Hair follicular keratinocyte (primary cell): ENCODE measurements at places on chromosomes 13 and 19. TPM values are rescaled to one million over a fixed set of nuclear protein-coding genes. Genes with fewer than 3 reads are reported as not detected.

The IFI30 gene
- 22.6 and 27.0 TPM in 2 replicates for total RNA-seq

The SLITRK6 gene
- total RNA-seq = 3.4 and 6.4 TPM in 2 replicates

The PBX4 gene
- 0.46 and 0.86 TPM in 2 replicates for total RNA-seq

The N4BP2L1 gene
- 0.04 and 0.08 TPM in 2 replicates for total RNA-seq

The TBC1D17 gene
- 11.6 and 15.2 TPM in 2 replicates for total RNA-seq

The SUGT1 gene
- 25.1 and 43.1 TPM in 2 replicates for total RNA-seq

The KIR2DL1 gene
- not detected in 2 replicates for total RNA-seq

The ZIC5 gene
- total RNA-seq = not detected in 2 replicates

The GPR183 gene
- total RNA-seq = not detected in 2 replicates

The YIF1B gene
- total RNA-seq = 121 and 122 TPM in 2 replicates

The BEST2 gene
- total RNA-seq = 0.39 TPM in 1 of 2 replicates, not detected in the other

The LILRA6 gene
- not detected in 2 replicates for total RNA-seq

The ZNF582 gene
- total RNA-seq = 1.7 and 1.9 TPM in 2 replicates

The DUS3L gene
- total RNA-seq = 25.5 and 37.9 TPM in 2 replicates

The NLRP9 gene
- not detected in 2 replicates for total RNA-seq

The RXFP2 gene
- total RNA-seq = not detected in 2 replicates

The CD37 gene
- total RNA-seq = not detected in 2 replicates

The TMPRSS9 gene
- not detected in 2 replicates for total RNA-seq

The FGF22 gene
- total RNA-seq = not detected in 2 replicates

The SLC6A16 gene
- not detected in 2 replicates for total RNA-seq

The KISS1R gene
- not detected in 2 replicates for total RNA-seq

The MIA gene
- total RNA-seq = 2.1 and 5.5 TPM in 2 replicates

The NKPD1 gene
- total RNA-seq = 1.1 and 2.1 TPM in 2 replicates

The PRODH2 gene
- not detected in 2 replicates for total RNA-seq
